Activated CD4-positive, alpha-beta T cell treated with anti-CD3 and anti-CD28 coated beads, Interleukin-2, amount 50 U/mL, for 4 hours (primary cell): ENCODE measurements at places on chromosomes 5 and 9.

DNA sequence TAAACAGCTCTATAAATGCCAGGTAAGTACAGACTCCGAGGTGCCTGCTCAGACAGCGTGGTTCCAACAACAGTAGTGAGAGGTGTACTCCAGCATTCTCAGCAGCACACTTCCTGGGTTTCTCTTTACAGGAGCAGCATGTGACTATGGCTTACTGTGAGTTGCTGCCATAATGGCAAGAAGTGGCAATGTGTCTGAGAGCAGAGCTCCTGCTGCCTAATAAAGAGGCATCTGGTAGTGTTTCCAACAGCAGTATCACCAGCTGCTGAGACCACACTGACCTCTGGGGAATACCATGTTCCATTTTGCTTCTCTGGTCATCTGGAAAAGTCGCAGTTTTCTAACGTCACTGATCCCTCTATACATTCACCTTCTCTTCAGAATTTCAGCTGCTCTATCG lies 398.2 kb downstream of the SLCO4C1 start:
- DNase-seq: no peak

- no peak for DNase-seq
These were observed 34.8 kb upstream of the IFNK start for GRCh38 chr9:27489087-27489876.

DNA sequence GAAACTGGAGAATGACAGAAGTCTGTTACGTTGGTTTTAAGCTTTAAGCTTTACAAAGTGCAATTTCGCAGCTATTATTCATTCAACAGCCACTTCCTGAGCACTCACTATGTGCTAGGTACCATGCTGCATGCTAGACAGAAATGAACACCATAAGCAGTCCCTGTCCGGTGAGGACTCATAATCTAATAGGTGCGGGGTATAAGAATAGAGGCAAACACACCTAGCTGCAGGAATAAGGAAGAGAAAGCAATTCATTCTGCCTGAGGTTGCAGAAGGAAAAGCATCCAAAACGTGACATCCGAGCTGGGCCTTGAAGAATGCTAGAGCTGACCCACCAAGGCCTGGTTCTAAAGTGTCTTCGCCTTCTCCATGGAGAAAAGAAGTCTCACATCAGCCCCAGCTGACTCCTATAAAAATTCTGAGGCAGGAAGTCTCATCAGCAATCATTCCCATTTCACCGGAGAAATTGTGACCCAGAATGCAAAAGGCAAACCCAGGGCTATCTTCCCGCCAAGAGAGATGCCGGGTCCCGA lies 542 bp downstream of the FKBP15 start:
- DNase-seq: no peak

DNA sequence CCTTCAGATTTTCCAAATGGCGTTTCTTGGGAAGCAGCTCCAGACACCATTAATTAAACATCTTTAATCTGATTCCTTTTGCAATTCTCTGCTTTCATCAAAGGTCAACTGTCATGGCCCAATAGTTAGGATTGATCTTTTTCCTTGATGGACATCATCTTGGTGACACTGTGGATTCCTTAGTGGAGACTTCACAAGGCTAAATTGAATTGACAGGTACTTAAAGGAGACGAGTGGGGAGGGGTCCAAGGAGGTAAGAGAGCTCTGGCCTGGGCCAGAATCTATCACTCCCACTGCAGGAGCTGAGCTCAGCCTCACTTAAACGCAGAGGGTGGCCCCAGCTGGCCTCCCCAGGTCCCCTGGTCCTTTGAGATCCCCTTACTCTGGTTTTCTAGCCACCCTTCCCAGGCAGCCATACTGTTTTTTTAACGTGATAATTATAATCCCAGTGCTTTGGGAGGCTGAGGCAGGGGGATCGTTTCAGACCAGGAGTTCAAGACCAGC lies 9.9 kb upstream of the HMCN2 start:
- DNase-seq: no peak
